Central memory CD4-positive, alpha-beta T cell (primary cell): ENCODE measurements at places on chromosomes 6 and 20.
A peak's percentile ranks its signal among the peaks of the same experiment; 100 is the strongest.

GRCh38 chr6:155157101-155157500 lies 106.7 kb upstream of the CLDN20 start:
- no peak for DNase-seq

DNA sequence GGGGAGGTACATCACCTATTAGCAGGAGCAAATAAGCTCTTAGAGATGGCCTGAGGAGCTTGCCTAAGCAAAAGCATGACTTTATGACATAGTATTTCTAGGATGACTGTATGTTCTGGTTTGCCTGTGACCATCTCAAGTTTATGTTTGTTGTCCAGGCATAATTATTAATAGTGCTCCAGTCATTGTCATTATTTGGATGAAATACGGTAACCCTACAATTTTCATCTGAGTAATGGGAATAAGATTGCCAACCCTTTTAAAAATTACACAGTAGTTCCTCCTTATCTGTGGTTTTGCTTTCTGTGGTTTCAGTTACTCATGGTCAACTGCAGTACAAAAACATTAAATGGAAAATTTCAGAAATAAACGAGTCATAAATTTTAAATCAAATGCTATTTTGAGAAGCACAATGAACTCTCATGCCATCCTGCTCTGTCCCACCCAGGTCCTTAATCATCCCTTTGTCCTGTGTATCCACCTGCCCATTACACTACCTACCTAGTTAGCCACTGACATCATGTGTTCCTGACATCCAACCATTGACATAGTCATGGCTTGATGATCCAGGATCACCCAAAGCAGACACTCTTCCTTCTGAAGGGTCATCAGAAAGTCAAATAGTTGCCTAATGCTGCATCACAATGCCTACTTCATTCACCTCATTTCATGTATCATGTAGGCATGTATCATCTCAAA lies 27.0 kb upstream of the TFB1M start:
- no peak for DNase-seq

- no peak for DNase-seq
Observed at GRCh38 chr6:165599596-165600487, 63.2 kb downstream of the PDE10A start.

DNA sequence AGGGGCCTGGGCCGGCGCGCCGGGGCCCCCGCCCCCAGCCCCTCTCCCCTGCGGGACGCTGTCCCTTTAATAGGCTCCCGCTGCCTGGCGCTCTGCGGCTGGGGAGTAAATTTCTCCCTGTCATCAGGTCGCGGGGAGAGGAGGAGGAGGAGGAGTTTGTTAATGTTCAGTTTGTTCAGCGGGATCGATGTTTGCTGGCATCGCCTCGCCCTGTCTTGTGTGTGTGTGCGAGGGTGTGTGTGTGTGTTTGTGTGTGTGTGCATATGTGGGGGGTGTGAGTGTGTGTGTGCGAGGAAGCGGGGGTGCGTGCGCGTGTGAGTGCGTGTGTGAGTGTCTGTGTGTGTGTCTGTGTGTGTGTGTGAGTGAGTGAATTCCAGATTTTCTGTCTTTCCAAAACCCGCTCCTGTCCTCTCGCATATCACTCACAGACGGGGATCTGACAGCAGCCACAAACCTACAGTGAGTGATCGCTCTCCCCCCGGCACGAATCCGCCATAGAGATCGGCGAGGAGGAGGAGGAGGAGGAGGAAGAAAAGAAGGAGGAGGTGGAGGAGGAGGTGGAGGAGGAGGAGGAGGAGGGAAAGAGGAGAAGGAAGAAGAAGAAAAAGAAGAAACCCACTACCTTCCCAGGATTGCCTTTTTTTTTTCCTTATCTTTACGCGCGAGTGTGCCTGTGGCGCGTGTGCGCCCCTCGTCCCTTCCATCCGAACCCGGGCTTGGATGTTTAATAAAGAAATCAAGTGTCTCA lies at the start of gene TSHZ2:
Gene TSHZ2 (plus strand): TSS at position 169 of the 748 bp plus-strand sequence. CDS start 936 bp downstream, outside the sequence.
- peak; percentile 54 for DNase-seq

DNA sequence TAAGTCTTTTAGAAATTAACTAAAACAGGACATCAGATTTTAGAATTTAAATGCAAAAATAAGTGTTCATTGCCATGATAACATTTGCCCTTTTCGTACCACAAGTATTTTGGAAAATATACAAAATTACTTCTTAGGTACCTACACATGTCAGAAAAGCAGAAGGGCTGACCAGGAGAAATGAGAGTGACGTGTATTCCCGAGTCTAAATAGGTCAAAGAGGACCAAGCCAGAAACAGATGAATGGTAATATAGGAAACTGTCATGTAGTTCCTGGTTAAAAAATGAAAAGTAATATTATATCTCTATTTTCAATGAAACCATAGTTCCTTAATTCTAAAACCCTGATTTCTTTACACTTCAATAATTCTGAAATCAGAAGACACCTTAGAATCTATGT lies 126.2 kb downstream of the IPCEF1 start:
- DNase-seq = no peak

DNA sequence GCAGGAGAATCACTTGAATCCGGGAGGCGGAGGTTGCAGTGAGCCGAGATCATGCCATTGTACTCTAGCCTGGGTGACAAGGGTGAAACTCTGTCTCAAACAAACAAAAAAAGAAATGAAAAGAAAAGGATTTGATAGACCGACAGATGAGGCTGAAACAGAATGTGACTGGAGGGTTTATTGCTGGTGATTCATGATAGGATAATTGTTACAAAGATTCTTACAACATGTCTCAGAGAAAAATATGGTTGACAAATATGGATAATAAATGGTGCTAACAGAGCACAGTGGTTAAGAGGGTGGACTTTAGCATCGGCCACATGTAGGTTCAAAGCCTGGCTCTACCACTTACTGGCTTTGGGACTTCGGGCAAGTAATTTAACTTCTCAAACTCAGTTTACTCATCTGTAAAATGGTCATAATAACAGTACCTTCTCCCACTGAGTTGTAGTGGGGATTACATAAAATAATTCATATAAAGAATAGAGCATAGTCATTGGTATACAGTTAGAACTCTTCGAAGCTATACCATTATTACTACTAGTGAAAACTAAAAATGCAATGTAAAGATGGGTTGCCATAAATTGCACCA lies 131.9 kb downstream of the MAP3K7 start:
- DNase-seq = no peak

- DNase-seq = no peak
Observed at GRCh38 chr6:835476-836160, 142.7 kb upstream of the EXOC2 start.

GRCh38 chr6:103672169-103672568 lies 1187.5 kb downstream of the HACE1 start:
- DNase-seq = no peak

GRCh38 chr20:5522422-5522821 lies 205.7 kb upstream of the PROKR2 start:
- no peak for DNase-seq

GRCh38 chr20:54103067-54103761 lies 32.8 kb upstream of the BCAS1 start:
- peak; percentile 37 for DNase-seq

DNA sequence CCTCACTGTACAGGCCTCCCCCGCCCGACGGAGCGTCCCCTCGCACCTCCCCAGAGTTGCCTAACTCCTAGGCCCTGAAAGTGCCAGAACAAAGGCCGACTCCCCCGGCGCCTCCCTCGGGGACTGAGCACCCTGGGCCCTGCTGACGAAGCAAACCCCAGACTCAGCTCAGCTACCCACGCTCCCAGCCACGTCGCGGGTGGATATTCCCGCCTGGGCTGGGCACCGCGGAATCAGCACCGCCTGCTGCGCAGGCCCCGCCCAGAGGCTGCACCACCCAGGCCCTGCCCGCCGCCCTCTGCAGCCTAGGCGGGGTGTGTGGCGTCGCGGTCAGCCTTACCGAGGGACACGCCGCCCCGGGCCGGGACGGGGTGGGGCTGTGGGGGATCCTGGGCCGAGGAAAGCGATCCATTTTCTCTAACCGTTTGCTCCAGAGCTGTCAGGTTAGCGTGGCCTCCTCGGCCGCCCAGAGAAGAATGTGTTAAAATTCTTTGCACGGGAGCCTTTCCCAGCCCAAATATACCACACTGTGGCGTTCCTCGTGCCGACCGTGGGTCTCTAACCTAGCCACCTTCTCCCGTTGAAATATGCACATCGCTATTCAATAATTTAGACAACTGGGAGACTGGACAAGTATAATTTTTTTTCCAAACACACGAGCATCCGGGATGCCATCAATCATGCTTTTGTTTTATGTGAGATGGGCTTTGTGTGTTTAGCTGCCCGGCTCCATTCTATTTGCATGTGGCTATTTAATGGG lies 31.4 kb downstream of the TFAP2A start:
- DNase-seq = no peak

- no peak for DNase-seq
Observed at GRCh38 chr6:1749041-1749440, 139.3 kb downstream of the FOXC1 start.

GRCh38 chr6:80789912-80790570 lies 683.6 kb downstream of the BCKDHB start:
- DNase-seq = no peak

GRCh38 chr6:80163754-80164187 lies 57.3 kb downstream of the BCKDHB start:
- no peak for DNase-seq

GRCh38 chr6:169406804-169407203 lies 153.2 kb upstream of the THBS2 start:
- DNase-seq = no peak

GRCh38 chr6:155244434-155244833 lies 19.4 kb upstream of the CLDN20 start:
- no peak for DNase-seq

DNA sequence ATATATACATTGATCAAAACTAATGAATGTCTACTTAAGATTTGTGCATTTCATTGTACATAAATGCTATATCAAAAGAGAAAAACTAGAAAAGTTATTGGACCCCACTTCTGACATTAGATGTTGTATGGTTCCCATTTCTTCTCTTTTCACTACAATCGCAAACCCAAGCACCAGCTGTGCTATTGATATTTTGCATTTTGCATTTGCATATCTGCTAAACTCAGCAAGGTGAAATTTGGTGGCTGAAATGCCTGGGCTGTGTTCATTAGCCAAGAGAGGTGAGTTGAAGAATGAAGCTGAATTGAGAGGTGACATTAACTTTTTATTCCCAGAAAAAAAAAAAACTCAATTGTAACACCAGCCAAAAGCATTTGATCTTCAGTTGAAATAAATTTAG lies 232.1 kb upstream of the TENT5A start:
- no peak for DNase-seq

GRCh38 chr6:144696610-144697368 lies 411.7 kb downstream of the UTRN start:
- no peak for DNase-seq

- no peak for DNase-seq
Observed at GRCh38 chr20:63066506-63067265, 59.9 kb upstream of the BHLHE23 start.

DNA sequence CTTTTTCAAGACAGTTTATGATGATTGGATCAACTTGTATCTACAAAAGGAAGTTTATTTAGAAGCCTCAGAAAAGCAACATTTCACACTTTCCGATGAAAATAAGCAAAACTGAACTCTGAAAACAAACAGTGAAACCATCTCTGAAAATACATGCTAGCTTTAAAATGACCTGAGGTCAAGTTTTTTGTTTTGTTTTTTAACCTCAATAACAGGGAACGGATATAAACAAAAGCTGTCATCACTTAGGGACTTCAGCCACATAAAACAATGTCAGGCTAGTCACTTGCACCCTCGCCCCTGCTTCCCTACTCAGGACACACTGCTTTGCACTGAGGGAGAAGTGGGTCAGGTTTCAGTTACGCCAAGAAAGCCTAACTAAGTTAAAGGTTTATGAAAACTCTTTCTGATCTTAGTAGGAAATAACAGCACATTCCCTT lies 11.6 kb downstream of the BACH2 start:
- no peak for DNase-seq

DNA sequence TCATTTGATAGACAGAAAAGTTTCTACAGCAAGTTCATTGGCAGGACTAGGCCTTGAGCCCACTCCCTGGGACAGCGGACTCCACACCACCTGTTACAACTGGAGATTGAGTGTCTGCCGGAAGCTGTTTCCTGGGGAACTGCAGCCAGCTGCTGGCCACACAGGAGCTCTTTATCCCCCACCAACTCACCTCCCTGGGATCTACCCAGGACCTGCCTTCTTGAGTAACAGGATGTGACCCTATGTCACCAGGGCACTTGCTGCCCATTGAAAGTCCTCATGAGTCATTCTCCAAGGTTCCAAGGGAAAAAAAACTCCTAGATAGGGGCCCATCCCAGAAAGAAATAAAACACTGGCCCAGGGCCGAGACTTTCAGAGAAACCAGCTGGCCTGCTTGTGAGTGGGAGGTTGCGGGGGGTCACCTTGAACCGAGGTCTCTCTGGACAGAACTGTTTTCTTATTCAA lies 37.4 kb upstream of the SLC9A8 start:
- no peak for DNase-seq

DNA sequence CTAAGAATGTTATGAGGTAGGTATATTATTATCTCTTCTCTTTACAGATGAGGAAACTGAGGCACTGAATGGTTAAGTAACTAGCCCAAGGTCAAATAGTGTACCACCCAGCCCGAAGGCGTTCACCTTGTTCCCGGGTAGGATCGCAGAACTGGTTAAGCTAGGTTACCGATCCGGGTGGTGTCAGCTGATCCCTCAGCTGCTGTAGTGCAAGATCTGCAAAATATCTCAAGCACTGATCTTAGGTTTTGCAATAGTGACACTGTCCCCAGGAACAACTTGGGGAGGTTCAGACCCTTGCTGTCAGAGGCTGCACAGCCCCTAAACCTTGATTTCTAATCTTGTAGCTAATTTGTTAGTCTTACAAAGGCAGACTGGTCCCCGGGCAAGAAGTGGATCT lies 28.1 kb downstream of the SLC52A3 start:
- no peak for DNase-seq

DNA sequence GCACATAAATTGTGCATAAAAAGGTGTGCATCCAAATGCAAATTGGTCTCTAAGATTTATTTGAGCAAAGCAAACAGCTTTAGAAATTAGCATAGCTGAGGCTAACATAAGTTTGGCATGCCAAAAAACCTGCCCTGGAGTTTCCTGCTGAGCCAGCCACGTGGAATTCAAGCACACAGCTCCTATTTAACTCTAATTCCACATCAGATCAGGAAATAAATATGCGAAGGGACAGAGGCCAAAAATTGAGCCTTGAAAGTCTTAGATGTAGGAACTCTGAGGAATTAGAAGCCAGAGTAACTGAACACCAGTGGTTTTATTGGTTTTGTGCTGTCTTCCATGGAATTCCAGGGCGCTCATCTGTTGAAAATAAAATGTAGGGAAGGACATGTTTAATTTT lies 19.6 kb downstream of the SOBP start:
- DNase-seq = no peak

- DNase-seq = no peak
Observed at GRCh38 chr6:165579151-165579550, 83.9 kb downstream of the PDE10A start.
